ENCODE measurements at places on chromosomes 7 and 10.

DNA sequence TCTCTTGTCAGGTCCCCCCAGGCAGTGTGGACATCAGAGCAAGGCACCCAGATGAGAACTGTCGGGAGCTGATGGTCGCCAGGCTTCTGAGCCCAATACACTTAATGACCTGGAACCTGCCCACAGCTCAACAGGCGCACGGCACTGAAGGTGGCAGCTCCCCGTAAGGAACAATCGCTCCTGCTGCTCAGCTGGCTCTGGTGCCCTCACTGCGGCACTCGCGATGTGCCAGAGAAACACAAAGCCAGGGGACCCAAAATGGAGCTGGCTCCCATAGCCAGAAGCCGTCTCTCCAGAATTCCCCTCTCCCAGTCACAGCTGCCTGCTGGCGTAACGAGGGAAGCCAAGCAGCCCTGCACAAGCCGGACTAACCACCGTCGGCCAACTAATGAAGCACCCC is 6.3 kb downstream of the CALN1 start:
- no peak for DNase-seq

- DNase-seq, result no peak
Observed at GRCh38 chr7:156556083-156556482, 84.5 kb upstream of the RNF32 start.

DNA sequence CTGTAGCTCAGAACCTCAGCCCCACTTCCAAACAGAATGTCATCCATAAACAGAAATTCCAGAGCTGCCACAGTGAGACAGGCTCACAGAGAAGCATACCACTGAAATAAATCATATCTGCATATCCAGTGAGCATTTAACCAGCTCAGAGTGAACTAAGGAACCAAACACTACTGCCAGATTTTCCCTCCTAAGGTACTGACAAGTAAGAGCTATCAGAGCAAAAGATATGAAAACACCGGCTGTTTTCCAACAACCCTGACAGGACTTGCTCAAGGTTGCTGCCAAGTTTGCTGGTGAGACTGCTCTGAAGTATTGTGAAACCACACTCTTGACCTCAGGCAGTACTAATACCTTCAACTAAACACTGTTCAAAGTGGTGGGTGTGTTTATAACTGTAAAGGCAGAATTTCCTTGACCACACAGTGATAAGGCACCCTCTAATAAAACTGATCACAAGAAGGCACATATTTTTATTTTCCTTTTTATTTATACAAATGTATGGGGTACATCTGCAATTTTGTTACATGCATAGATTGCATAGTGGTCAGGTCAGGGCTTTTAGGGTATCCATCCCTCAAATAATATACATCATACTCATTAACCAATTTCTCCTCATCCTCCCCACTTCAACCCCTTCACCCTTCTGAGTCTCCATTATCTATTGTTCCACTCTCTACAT is 18.3 kb downstream of the SGMS1 start:
- no peak for DNase-seq

DNA sequence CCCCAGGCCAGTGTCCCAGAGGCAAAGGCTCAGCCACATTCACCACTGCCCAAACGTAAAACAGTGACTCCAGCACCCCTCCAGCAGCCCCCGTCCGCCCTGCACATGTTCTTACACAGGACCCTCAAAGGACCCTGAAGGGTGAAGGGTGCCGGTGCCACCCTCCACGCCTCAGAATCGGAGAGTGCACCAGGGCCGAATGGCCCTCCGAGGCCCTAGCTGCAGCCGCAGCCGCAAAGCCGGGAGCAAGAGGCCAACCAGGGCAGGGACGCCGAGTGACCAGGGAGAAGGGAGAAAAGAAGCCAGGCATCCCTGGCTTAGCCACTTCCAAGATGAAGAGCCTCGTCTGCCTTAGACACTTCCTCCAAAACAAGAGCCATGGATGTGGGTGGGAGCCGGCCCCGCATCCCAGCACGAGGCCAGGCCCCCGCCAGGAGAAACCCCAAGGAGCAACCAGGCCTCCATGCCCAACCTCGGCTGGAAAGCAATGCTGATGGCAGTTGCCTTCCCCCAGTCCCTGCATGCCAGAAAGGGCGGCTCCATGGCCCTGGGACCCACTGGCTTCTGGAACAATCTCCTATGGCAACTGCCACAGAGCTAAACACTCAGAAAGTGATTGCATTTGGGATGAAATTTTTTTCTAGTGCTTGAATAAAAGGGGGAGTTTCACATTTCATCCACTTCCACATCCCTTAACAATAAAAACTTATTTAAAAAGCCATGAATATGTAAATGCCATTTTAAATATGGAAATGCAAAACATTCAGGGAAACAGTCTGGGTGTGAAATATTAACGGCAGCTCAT is 92.3 kb downstream of the MAD1L1 start:
- DNase-seq, result peak; percentile 33

DNA sequence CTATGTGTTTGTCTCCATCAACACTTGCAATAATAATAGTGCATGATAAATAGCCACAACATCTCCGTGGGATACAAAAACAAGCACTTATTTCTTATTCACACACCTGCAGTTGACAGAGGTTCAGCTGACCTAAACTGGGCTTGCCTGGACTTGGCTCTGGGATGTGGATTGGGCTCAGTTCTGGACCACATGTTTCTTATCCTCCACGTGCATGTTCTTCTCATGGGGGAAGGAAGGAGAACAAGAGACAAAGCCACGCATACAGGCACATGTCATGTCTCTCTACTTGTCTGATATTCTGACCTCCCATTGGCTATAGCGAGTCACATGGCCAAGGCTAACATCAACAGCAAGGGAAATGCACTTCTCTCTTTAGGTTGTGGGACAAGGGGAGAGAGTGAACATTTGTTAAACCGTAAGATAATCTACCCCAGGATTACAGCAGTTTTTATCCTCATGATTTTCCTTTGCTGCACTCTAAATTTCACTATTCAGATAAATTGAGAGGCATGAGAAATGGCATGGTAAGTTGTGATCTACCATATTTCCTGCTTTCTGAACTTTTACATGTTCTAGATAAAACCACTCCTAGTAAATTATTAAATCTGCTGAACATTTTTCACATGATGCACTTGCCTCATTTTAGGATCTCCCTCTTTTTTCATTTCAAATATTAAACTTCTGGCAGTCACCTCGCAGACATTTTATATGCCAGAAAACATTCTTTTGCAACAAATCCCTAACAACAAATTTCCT is 33.7 kb downstream of the CFAP58 start:
- DNase-seq, result no peak

DNA sequence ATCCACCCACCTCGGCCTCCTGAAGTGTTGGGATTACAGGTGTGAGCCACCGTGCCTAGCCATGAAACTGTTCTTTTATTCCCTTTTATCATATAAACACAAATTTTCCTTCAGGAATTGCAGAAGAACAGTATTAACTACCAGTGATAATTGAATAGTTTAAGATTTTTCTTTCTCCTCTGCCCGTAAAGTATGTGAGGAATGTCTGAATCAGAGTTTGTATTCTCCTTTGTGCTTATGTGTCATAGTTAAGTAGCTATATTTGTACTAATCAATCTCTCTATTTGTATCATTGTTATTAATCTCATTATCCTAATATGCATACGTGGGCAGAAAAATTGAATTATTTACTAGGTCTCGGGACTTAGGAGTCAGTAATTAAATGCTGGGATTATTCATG is 83.6 kb downstream of the ZNF277 start:
- DNase-seq, result no peak

DNA sequence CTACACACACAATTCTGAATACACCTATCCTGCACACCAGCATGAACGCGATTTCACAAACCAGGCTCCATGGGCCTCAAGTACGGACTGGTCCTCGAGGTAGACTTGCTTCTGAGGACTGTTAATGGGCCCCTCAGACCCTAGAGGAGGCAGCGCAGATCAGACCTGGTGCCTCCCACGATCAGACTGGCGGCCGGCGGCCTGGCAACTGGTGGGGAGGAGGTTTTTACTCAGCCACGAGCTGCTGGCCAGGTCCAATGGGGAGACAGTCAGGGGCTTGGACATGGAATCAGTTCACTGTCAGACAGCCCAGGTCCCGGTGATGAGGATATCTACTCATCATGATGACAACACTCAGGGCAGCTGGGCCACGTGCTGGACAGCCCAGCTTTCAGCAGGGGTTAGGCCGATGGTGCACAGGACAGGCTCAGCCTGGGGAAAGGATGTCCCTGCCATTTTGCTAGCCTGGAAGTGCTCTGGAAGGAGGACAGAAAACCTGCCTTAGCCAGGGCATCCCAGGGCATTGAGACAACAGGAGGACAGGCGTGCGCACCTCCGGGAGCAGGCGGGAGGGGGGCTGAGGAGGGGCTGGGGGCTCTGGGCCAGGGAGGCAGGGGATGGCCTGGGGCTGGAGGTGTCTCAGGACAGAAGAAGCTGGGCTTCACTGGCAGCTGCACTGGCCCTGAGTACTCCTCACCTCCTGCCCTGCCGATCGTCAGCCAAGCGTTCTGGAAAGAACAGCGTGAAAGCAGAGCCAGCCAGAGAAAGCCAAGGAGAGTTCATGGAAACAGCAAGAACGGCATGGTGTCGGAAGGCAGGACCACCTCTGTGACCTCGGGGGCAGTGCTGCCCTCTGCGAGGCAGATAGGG is 48.0 kb upstream of the RASGEF1A start:
- DNase-seq, result no peak

- no peak for DNase-seq
Observed at GRCh38 chr7:93558705-93559614, 15.6 kb downstream of the CALCR start.

DNA sequence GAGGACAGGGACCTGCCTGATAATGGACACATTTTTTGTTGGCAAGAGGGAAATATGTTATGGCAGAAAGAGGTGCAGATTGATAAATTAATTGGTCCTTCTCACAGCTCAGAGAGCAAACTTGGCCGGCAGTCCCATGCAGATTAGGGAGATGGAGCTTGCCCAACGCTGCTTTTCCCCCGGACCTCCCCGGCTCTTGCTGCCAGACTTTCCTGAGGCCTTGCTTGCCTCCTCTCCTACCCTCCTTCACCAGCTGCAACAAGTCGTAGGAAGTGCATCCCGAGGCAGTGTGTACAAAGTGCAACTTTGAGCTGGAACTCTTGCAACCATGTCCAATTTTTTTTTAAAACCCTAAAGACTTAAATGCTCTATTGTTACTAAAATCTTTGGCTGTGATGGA is 215.5 kb downstream of the LRMDA start:
- DNase-seq, result no peak

DNA sequence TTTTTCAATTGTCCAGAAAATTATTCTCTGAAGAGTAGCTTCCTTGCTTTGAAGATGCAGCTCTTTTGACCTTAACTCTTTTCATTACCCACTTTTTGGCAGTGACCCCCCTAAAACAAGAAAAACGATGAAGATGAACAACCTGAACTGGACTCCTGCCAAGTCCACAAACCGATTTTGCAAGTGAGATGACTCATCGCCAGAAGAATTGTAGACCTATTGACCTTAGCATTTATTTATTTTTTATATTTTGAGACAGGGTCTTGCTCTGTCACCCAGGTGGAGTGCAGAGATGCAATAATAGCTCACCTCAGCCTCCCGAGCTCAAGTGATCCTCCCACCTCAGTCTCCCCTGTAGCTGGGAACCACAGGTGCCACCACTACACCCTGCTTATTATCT is 859.2 kb downstream of the GATA3 start:
- DNase-seq, result no peak

- peak; percentile 61 for DNase-seq
Observed at GRCh38 chr10:101495324-101495925, 92.6 kb downstream of the POLL start.

- DNase-seq, result no peak
Observed at GRCh38 chr10:8331387-8331786, 276.9 kb downstream of the GATA3 start.

DNA sequence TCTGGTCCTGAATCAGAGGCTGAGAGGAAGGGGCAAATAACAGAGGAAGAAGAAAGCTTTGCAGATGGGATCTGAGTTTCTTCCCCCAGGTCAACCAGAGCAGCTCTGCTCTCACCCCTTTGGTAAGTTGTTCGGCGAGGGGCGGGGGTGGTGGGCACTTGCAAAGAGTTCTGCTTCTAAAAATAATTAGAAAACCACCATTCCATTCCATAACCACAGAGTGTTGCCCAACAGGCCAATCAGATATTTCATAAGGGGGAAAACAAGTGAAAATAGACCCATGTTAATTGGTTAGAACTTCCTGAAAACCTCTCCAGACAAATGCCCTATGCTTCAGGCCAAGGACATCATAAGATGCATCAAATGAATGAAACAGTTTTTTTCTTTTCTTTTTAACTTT is 43.6 kb upstream of the R3HCC1L start:
- DNase-seq, result no peak

- DNase-seq, result no peak
Observed at GRCh38 chr7:1298051-1298930, 65.6 kb downstream of the UNCX start.

DNA sequence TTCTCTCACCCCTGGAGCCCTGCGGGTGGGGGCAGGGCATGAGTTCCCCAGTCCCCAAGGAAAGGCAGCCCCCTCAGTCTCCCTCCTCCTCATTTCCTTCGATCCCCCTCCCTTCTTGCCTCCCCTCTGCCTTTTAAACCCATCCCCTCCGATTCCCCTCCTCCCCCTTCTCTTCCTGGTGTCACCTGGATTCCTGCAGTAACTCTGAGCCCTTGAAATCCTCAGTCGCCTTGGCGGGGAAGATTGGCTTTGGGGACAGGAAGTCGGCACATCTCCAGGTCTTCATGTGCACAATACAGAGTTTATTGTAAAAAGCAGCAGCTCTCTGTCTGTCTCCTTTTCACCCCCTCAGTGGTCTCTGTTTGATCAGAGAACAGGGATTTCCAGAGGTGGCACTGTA is 1.3 kb upstream of the MUC12 start:
- DNase-seq, result no peak

DNA sequence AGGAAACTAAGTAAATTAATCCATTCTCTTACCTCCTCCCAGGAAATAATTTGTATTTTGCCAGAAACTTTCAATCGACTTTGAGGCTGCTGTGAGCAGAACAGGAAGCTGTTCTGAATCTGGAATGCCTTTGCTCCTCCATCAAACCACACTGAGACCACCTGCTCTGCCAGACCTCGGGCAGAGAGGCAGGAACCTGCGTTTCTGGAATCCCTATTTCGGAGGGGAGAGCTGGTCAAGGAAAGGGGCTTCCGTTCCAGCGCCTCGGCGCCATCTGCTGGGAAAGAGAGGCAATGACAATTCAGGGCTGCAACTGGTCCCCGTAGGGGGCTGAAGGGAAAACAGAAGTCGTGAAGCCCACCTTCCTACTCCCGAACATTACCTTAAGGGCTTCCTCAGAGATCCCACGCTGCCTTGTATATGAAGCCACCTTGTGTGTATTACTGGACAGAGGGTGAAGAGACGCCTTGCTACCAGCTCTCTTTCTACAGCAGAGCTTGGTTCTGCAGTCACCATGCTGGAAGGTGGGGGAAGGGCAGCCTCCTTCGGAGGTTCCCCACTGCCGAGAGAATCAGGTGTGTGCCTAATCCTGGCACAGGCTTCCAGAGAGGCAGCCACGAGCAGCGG is 31.2 kb downstream of the ZNF467 start:
- peak; percentile 58 for DNase-seq

DNA sequence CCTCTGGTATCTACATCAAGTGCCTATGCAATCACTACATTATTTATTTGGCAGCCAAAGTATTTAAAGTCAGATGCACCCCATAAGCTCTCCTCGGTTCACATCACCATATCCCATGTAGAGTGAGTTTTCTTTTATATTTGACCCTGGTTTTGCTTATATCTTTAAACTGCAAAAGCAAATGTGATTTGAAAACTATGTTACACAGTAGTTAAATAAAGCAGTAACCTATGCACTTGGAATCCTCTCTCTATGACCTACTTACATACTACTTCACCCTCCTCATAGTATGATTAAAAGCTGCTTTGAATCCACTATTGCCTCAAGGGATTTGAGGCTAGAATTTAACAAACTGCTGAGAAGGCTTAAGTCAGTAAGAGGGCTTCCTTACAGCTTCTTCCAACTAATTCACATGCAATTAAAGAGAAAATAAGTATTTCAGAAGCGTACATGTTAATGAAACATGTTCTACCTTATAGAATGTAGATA is 2.2 kb upstream of the CELF2 start:
- DNase-seq, result peak; percentile 39

Measured in HAP-1 (cell line).